ENCODE measurements at places on chromosomes 4 and X.

DNA sequence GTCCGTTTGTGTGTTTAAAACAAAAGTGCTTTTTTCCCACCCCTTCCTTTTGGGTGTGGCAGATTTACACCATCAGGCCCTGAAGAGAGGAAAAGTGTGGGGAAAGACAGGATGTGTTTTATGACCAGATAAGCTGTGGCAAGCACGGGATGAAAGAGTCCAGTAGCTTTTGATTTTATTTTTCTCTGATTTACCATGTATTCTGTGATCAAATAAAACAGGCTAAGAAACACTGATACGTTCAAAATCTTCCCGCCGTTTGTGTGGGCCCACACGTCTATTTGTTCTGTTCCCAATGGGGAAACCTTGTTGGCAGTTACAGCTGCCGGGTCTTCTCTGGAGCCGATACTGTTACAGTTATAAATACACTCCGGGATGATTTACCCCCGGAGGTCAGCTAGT, 10.8 kb downstream of the LRP2BP start:
- DNase-seq = no peak

DNA sequence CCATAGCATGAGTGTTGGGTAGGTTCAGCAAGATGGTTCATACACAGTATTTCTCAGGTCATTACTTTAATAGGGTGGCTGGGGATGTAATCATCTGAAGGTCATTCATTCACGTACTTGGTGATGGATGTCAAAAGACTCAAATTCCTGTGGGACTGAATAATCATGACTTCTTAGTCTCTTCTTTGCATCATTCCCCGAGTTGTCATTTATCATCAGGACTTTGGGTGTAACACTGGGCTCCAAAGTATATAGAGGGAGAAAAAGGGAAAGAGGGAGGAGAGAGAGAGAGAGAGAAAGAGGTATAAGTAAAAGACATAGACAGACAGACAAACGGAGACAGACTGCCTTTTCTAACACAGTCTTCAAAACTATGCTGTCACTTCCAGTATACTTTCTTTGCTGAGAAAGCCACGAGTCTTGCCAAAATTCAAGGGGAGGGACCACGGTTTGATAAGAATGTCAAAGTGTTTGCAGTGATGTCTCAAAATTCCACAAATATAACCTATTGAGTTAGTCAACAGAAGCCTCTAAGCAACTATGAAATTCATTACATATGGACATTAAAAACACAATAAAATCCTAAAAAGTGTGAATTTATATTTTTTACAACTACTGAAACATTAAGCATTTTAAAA, 55.9 kb downstream of the UGT2A3 start:
- DNase-seq = no peak

GRCh38 chr4:16995451-16995850, 97.0 kb upstream of the LDB2 start:
- DNase-seq = no peak

- DNase-seq = no peak
These were observed 333.4 kb upstream of the AADAT start for GRCh38 chr4:170423137-170423536.

GRCh38 chr4:86706923-86707597, 112.9 kb downstream of the PTPN13 start:
- no peak for DNase-seq

GRCh38 chr4:122705547-122706117, 26.9 kb upstream of the BBS12 start:
- DNase-seq = no peak

DNA sequence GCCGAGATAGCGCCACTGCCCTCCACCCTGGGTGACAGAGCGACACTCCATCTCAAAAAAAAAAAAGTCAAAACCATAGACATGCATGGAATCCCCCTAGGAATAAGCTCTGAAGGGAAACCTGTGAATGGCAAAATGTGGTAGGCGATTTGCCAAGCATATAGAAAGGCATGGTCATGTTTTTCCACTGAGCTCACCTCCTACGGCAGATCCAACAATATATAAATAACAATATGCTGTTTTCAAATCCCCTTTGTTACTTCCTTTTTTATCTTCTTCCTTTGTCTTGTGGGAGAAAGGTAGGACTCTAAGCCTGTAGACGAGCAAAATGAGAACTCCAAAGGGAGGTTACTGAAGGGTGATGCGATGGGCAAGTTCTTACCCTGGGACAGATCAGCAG, 219.0 kb downstream of the PALLD start:
- DNase-seq = no peak

- DNase-seq = peak; percentile 95
These were observed 133.1 kb downstream of the HMX1 start for GRCh38 chr4:8738471-8738931.

- no peak for DNase-seq
These were observed 138.9 kb downstream of the DCLK2 start for GRCh38 chr4:150217192-150217591.
